Natural killer cell (primary cell): ENCODE measurements at places on chromosomes 3 and 15. TPM values are rescaled to one million over a fixed set of nuclear protein-coding genes. Genes with fewer than 3 reads are reported as not detected.
A peak's percentile ranks its signal among the peaks of the same experiment; 100 is the strongest.

Gene FILIP1L
- total RNA-seq, result 0.12 TPM

Gene ATP13A5
- total RNA-seq, result not detected

Gene ITGB5
- 5.4 TPM for total RNA-seq

Gene RAB6B
- 1.4 TPM for total RNA-seq

Gene ACP3
- 2.1 TPM for total RNA-seq

Gene CCDC9B
- total RNA-seq, result 5.3 TPM

Gene KCNMB2
- not detected for total RNA-seq

Gene CHRNA3
- total RNA-seq, result not detected

Gene IQCH
- total RNA-seq, result 0.78 TPM

Gene GOLGA6A
- not detected for total RNA-seq

- H3K27ac ChIP-seq, result no peak overlapping the region
- no peaks in the 10 kb centered on the region for H3K36me3 ChIP-seq
- H3K4me3 ChIP-seq, result no peak overlapping the region
- H3K4me1 ChIP-seq, result peaks cover 9% of the 10 kb centered on the region
- no peaks in the 10 kb centered on the region for H3K27me3 ChIP-seq
These were observed 12.6 kb downstream of the SLC12A6 start for GRCh38 chr15:34324933-34325332.

GRCh38 chr15:79970181-79970580 is 815 bp downstream of the BCL2A1 start:
- no peaks in the 10 kb centered on the region for H3K36me3 ChIP-seq
- H3K27ac ChIP-seq, result no peak overlapping the region
- H3K4me3 ChIP-seq, result peak overlapping the region; percentile 61
- DNase-seq, result no peak
- H3K4me1 ChIP-seq, result peaks cover 19% of the 10 kb centered on the region

GRCh38 chr3:53668872-53669271 is 174.5 kb downstream of the CACNA1D start:
- H3K4me1 ChIP-seq, result no peaks in the 10 kb centered on the region
- H3K4me3 ChIP-seq, result no peak overlapping the region
- H3K27ac ChIP-seq, result no peak overlapping the region
- no peaks in the 10 kb centered on the region for H3K36me3 ChIP-seq

DNA sequence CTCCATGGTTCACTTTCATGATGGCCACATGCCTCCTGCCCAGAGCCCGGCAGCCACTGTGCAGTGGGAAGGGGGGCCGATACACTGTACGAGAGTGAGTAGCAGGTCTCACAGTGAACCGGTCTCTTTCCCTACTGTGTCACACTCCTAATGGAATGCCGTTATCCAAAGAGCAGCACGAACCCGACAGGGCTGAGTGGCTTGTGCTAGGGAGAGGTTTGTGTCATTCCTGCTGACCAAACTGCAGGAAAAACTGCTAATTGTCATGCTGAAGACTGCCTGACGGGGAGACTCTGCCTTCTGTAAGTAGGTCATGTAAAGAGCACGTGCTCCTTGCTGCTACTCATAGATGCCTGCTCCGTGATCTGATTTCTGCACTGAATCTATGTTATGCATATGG is 105.1 kb downstream of the ARPP21 start:
- no peak for DNase-seq
- H3K4me3 ChIP-seq, result no peak overlapping the region
- no peaks in the 10 kb centered on the region for H3K4me1 ChIP-seq
- no peak overlapping the region for H3K27ac ChIP-seq

DNA sequence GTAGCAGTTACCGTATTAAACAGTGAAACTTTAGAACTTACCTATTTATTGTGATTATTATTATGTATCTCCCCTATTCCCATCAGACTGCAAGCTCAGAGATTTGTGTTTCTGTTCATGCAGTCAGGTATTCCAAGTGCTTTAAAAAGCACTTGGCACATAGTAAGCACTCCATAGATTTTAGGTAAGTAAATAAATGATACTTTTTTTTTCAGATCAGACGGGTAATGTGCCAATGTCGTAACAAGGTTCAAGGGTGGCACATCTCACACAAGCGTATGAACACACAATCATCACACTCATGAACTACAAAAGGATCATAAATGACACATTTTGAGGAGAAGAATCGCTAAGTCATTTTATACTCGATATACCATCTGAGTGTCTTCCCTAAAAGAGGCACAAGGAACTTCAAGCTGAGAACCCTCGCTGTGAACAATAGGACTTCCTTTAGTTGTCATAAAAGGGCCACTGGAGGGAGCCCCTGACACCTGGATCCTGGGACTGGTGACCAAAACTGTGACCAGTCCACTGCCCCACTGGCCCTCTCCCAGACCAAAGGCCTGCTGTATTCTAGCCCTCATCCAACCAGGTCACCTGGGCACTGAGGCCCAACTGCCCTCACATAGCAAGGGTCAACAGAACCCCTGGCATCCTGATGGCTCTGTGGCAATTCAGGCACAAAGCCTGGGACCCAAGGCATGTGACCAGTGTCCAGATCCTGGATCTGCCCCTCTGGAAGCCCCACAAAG is 32.1 kb downstream of the KIF9 start:
- no peaks in the 10 kb centered on the region for H3K4me1 ChIP-seq
- DNase-seq, result no peak
- no peak overlapping the region for H3K4me3 ChIP-seq
- no peaks in the 10 kb centered on the region for H3K36me3 ChIP-seq
- no peak overlapping the region for H3K27ac ChIP-seq

DNA sequence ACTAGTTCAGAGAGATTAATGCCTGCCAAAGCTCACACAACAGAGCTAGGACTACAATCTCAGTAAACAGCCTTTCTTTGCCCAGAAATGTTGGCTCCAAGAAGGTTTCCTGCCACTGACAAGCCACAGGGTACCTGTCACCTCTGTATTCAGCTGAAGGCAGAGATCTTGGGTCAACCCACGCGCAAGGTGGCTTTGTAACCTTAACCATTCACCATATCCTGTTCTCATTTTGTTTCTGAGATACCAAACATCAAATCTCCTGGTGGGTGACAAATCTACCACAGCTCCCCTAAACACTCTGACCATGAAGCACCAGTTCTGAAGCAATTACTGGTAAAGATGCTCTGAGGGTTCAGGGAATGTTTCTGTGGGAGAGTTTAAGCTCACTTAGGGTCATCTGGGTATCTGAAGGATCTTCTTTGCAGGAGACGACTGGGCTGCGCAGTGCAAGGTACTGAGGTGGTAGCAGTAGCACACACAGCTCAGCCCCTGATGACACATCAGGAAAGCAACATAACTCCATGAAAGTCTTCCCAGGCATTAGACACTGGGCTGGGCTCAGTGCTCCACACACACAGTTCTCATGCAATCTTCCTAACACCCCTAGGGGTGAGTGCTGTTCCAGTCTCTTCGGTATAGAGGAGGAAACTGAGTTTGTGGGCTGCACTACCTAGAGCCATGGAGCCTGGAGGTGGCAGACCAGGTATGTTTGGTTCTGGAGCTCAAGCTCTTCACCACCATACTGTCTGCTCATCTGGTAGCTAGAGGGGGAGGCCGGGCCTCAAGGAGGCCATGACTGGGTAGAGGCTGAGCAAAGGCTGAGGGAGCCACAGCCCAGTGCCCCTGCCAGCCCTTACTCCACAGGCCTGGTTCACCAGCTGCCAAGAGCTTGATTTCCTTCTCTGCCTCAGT is 7.7 kb downstream of the CXCR6 start:
- H3K4me1 ChIP-seq, result peaks cover 69% of the 10 kb centered on the region
- no peaks in the 10 kb centered on the region for H3K27me3 ChIP-seq
- no peak overlapping the region for H3K4me3 ChIP-seq
- peak overlapping the region; percentile 67 for H3K27ac ChIP-seq

- H3K4me3 ChIP-seq, result no peak overlapping the region
- H3K27ac ChIP-seq, result no peak overlapping the region
- no peak for DNase-seq
These were observed 318.4 kb upstream of the COL8A1 start for GRCh38 chr3:99319961-99320360.

- H3K27ac ChIP-seq, result no peak overlapping the region
- DNase-seq, result no peak
- H3K4me3 ChIP-seq, result no peak overlapping the region
- H3K4me1 ChIP-seq, result no peaks in the 10 kb centered on the region
- no peaks in the 10 kb centered on the region for H3K27me3 ChIP-seq
- no peaks in the 10 kb centered on the region for H3K36me3 ChIP-seq
These were observed 74.2 kb downstream of the TM4SF4 start for GRCh38 chr3:149548669-149549065.

- no peak for DNase-seq
- no peak overlapping the region for H3K27ac ChIP-seq
- no peaks in the 10 kb centered on the region for H3K27me3 ChIP-seq
- H3K36me3 ChIP-seq, result peaks cover 13% of the 10 kb centered on the region
These were observed 41.1 kb downstream of the USP3 start for GRCh38 chr15:63545520-63545919.

GRCh38 chr3:53618936-53619335 is 124.5 kb downstream of the CACNA1D start:
- H3K27me3 ChIP-seq, result no peaks in the 10 kb centered on the region
- H3K4me1 ChIP-seq, result no peaks in the 10 kb centered on the region
- no peak overlapping the region for H3K27ac ChIP-seq
- H3K4me3 ChIP-seq, result no peak overlapping the region

DNA sequence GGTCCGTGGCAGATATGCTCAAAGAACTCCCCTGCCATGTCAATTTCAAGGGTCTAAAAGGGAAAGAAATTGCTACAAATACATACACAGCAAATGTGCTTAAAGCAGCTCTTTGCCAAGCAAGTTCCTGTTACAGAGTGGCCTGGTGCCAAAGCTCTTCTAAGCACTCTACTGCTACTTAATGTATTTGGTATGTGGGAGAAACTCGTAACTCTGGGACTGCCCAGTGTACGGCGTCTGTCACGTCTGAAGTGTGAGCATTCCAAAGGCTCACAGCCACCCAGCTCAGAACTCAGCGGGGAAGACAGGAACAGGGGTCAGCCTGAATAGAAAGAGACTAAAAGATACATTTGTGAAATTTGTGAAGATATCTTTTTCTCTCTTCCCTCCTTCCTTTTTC is 54.6 kb downstream of the RBMS3 start:
- H3K36me3 ChIP-seq, result no peaks in the 10 kb centered on the region
- H3K4me1 ChIP-seq, result no peaks in the 10 kb centered on the region
- H3K27ac ChIP-seq, result no peak overlapping the region
- no peak for DNase-seq

DNA sequence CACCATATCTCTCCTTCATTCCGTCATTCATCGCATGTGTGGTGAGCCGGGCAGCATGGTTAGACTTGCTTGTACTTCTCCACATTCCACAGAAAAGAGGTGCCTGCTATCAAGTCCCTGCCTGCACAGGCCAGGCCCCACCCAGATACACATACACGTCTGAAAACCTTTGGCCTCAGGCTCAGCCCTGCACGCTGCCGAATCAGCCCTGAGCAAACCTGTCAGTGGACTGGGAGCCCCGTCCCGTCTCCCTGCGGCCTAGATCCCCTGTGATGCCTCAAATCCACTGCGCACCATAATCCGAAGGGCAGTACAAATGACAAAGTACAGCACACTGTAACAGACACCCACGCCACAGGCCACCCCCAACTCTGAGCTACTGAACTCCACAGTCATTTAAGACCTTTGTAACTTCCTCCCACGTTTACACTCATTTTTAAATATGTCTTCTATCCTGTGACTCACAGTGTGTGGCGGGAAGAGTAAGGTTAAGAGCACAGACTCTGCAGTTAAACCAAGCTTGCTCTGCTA is 67.1 kb downstream of the MB21D2 start:
- no peak overlapping the region for H3K4me3 ChIP-seq
- no peaks in the 10 kb centered on the region for H3K4me1 ChIP-seq
- no peak for DNase-seq

GRCh38 chr3:192858849-192859585 is 58.6 kb downstream of the MB21D2 start:
- no peak overlapping the region for H3K27ac ChIP-seq
- no peak overlapping the region for H3K4me3 ChIP-seq
- no peak for DNase-seq
- no peaks in the 10 kb centered on the region for H3K27me3 ChIP-seq

DNA sequence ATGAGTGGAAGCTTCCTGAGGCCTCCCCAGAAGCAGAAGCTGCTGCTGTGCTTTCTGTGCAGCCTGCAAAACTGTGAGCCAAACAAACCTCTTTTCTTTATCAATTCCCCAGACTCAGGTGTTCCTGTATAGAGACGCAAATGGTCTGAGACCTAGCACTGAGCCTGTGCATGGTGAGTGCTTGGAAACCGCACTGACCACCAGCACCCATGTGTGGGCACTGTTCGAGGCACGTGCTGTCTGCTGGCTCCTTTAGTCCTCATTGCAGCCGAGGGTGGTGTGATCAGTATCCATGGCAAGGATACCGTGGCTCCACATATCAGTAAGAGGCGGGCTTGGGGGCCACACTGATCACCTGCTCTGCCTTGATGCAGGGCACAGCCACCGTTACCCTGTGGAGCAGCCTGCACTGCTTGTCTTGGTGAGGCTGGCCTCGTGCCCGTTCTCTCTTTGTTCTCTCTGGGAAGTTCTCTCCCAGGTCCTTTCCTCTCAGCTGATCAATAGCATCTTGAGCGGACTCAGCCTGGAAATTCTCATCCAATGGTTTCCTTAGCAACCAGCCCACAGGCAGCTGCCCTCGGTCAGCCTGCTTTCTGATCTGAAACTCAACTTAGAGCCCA is 101.0 kb downstream of the PLXNA1 start:
- H3K27me3 ChIP-seq, result no peaks in the 10 kb centered on the region
- DNase-seq, result no peak
- H3K27ac ChIP-seq, result no peak overlapping the region
- H3K36me3 ChIP-seq, result no peaks in the 10 kb centered on the region
- no peak overlapping the region for H3K4me3 ChIP-seq
- H3K4me1 ChIP-seq, result no peaks in the 10 kb centered on the region

- DNase-seq, result no peak
- no peaks in the 10 kb centered on the region for H3K36me3 ChIP-seq
- H3K27ac ChIP-seq, result no peak overlapping the region
- no peaks in the 10 kb centered on the region for H3K4me1 ChIP-seq
These were observed 227.2 kb upstream of the ROBO2 start for GRCh38 chr3:76812649-76813242.

DNA sequence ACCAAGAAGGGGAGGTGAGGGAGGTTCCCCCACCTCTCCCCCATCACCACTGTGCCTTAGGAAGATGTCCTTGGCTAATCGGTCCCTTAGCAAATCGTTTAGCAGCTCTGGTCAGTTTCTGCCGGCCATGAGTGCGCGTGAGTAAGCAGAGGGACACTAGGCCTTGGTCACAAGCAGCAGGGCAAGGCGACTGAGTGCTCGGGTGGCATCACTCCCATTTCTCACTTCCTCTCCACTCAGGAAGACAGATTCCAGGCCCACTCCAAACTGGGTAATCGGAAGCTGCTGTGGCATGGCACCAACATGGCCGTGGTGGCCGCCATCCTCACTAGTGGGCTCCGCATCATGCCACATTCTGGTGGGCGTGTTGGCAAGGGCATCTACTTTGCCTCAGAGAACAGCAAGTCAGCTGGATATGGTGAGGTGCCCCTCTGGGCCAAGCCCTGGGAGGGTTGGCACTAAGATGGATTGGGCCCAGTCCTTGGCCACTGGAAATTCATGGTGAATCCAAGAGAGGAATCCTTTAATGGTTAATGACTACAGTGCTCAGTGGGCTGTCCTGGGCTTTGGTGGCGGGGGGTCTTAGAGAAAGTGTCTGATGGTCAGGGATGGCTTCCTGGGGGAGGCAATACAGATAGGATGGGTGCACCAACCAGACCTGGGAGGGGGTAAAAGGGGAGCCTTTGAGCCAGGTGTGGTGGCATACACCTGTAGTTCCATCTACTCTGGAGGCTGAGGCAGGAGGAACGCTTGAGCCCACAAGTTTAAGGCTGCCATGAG is 4.0 kb downstream of the PARP3 start:
- no peak for DNase-seq
- no peak overlapping the region for H3K27ac ChIP-seq
- H3K4me3 ChIP-seq, result no peak overlapping the region
- H3K36me3 ChIP-seq, result no peaks in the 10 kb centered on the region

GRCh38 chr3:43248185-43248583 is 38.2 kb upstream of the SNRK start:
- no peaks in the 10 kb centered on the region for H3K27me3 ChIP-seq
- DNase-seq, result no peak
- H3K4me3 ChIP-seq, result no peak overlapping the region
